ENCODE measurements at places on chromosomes 7 and 10.

DNA sequence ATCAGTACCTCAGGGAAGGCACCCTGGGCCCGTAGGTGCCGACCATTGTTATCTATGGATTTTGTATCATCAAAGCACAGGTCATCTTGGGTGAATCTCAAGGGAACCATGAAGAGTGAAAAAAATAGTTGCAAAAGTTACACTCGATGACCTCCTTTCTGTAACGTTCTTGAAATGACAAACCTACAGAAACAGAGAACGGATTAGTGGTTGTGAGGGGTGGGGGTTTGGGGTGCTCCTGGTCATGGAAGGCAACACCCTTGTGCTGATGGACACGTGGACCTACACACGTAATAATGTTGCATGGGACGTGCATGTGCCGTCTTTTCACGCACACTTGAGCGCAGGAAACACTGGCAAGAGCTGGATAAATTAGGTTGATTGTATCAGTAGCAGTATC lies 655.9 kb downstream of the SDK1 start:
- DNase-seq, result no peak

DNA sequence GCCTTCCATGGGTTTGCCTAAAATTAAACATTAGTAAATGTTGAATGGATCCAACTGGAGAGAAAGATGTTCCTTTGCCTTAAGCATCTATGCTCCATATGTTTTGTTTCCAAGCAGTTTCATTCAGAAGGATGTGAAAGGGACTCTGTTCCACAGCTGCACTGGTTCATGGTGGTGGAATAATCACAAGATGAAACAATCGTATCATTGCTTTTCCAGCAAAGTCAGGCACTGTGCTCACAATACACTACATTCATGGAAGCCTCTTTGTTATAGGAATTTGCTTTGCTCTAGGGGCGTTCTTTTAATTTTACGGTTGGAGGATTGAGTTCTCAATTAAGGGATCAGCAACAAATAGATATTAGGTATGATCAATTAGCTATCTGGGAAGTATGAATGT lies 33.8 kb downstream of the RAMP3 start:
- DNase-seq, result no peak

- DNase-seq, result no peak
Measured at GRCh38 chr10:16949816-16950215, 132.6 kb upstream of the RSU1 start.

DNA sequence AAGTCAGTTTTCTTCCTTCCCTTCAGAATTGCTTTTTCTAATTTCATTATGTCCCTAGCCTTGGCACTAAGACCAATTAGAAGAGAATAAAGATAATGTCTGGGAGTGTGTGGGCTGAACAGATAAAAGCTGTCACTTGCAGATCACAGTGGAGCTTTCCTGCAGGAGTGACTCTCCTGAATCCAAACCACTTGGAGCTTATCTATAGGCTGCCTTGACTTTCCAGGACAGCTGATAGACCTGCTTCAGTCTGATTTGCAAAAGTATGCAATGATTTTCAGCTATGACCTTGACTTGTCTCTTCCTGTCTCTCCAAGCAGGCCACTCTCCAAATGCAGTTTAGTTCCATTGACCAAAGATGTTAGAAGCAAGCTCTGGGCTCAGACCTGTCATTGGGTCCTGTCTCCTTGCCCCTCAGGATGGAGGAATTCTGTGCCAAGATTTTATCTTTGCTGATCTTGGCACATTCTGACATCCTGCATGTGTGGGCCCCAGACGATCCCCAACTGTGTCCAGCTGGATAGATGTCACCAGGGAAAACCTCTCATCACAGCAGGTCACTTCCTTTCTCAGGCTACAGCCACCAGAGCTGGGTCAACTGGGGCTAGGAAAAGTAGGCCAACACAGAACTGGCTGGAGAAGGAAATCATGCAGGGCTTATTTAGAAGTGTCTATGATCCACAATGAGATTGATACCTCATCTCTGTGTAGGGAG lies 120.9 kb upstream of the ZNF438 start:
- DNase-seq, result no peak

DNA sequence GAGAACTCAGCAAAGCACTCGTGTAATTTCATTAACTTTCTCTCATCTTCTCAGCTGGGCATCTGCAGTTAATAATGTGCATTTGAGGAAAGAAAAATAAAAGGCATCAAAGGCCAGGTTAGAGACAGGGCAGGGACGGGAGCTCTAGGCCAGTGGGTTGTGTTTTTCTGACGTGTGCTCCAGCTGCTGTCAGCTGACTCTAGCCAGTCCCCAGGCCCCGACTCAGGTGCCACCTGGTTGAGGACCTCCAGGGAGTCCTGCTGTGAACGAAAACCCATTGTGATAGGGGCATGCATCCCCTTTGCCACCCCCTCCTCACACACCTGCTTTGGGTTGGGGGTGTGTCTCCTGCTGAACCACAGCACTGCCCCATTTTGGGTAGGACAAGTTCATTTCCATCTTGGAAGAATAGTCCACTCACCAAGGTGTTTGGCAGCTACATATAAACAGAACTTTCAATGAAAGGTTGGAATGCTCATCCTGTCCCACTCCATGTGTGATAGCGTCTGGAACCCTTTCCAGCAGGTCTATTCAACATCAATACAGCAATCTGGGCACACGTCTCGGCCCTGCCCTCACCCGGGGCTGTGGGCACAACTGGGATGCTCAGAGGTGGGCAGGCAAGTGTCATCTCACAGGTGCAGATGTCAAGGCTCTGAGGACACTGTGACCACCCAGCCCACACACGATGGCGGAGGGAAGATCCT lies 146.1 kb upstream of the FAM20C start:
- DNase-seq, result no peak

GRCh38 chr7:114620208-114620607 lies 205.6 kb downstream of the FOXP2 start:
- no peak for DNase-seq

DNA sequence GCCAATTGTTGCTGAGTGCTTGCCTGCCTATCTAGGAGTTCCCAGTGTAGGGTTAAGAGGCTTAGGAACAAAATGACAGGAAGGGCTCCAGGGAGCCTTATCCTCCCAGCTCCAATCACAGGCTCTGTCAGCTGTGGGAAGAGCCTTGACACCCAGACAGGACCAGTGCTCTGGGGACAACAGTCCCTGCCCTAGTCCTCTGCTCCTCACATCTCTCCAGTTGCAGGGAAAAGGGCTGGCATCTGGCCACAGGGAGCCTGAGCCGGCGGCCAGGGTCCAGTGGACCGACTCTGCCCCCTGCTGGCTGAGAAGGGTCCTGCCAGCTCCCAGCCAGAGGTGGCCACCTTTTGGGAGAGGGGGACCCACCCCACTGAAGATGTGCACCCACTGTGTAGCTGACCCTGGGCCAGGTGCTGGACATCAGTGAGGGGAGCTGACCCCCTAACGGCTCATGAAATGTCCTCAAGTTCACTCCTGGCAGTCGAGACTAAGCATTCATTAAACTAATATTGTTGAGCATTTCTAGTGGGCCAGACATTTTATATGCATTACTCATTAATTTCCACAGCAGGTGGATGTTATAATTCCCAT lies 17.6 kb downstream of the DNAJB12 start:
- peak; percentile 9 for DNase-seq

- DNase-seq, result no peak
Measured at GRCh38 chr10:76974017-76974691, 663.5 kb downstream of the KCNMA1 start.

GRCh38 chr10:110786172-110786571 lies 85.6 kb upstream of the PDCD4 start:
- no peak for DNase-seq

GRCh38 chr10:61329854-61330253 lies 123.3 kb downstream of the TMEM26 start:
- no peak for DNase-seq

DNA sequence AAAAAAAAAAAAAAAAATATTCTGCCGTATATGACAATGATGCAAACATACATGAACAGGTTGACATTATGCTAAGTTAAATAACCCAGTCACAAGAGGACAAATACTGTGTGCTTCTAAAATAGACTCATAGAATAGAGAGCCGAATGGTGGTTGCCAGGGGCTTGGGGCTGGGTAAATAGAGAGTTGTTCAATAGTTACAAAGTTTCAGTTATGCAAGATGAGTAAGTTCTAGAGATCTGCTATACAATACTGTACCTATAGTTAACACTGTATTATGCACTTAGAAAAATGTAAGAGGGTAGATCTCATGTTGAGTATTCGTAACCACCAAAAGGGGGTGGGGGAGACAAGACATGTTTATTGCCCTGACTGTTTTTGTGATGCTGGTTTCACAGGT lies 77.1 kb upstream of the GNAI1 start:
- no peak for DNase-seq

DNA sequence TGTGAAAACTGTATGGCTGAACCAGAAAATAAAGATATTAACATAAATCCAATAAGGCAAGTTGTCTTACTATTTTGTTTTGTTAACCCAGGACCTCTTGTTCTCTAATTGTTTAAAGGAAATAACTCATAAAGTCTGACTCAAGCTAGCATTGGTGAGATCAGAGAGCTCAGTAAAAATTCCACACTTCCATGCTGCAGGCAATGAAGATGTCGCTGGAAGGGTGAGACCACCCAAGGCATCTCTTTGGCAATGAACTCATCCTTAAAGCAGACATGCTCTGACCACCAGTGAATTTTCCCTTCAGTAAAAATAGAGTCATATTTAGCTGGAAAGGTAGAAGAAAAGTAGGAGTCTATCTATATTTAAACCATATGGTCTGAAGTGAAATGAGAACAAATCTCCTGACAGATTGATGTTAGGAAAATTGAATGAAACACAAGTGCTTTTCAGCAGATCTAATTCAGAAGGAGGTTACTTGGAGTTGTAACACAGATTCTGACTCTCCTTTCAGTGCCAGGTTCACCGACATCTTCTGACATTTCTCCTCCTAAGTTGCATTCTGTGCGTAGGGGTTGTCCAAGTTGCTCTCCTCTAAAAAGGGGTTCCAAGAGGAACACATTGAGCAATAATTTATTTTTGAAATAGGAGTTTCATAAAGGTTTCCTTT lies 32.8 kb upstream of the VIPR2 start:
- DNase-seq, result no peak

- no peak for DNase-seq
Measured at GRCh38 chr10:132044803-132045202, 20.9 kb upstream of the JAKMIP3 start.

All from NCI-H526 treated with DMSO at 0.1 percent for 48 hours (cell line).